Suppressor macrophage treated with lipopolysaccharide for 1 hour (primary cell): ENCODE measurements at places on chromosomes 3 and 15.

DNA sequence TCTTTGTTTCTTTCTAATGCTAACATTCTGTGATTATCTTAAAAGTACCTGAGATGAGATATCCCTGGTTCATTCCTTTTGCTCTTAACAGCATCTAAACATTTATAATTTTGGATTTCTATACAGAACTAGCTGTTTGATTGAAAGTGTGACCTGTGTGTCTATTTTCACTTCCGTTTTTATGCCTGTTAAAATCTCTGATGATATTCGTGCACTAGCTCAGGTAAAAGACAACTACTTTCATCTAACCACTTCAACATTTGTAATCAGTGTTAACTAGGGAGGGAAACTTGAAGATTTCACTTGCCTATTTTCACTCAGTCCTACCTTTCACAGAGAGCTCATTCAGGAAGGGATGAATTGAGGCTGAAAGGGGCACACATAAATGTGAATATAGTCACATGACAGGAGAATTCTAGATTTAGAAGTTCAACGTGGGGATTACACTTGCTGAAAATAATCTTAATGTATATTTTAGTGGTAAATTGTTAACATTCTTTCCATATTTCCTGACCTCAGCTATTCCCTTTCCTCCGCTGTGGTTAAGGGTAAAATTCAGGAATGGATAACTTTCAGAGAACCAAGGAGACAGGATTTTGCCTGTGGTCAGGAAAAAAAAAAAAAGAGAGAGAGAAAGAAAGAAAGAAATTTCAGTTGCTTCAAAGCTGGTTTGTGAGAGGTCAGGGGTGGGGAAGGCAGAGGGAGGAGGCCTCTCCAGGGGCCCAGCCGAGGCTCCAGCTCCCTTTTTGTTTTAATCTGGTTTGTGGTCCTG is 159.8 kb upstream of the TSC22D2 start:
- DNase-seq = no peak

- DNase-seq = peak; percentile 70
Measured at GRCh38 chr15:60328852-60329443, 68.8 kb downstream of the ANXA2 start.

DNA sequence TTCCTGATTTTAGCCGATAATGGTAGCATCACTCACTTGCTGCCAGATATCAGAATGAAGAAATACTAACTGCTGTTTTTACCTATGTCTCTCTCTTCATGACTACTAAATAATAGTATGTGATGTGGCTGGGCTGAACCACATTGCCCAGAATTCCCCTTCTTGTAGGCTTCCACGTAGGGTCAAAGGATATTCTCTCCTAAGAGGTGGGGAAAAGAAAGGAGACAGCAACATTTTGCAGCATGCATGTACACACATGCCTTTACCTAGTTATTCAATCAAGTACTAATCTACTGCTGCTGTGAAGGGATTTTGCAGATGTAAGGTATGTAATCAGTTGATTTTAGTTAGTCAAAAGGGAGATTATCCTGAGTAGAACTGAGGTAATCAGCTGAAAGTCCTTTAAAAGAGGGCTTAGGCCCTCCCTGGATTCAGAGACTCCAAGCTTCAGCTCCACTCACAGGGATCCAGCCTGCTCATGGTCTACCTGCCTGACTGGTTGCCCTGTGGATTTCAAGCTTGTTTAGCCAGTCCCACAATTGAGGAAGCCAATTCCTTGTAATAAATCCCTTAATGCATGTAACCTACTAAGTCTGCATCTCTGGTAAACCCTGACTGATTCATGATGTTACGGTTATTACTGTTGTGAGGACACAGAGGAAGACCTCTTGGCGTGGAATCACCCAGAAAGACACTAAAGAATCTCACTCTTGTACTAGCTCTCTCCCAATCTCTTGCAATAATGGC is 20.4 kb downstream of the PLD1 start:
- no peak for DNase-seq

DNA sequence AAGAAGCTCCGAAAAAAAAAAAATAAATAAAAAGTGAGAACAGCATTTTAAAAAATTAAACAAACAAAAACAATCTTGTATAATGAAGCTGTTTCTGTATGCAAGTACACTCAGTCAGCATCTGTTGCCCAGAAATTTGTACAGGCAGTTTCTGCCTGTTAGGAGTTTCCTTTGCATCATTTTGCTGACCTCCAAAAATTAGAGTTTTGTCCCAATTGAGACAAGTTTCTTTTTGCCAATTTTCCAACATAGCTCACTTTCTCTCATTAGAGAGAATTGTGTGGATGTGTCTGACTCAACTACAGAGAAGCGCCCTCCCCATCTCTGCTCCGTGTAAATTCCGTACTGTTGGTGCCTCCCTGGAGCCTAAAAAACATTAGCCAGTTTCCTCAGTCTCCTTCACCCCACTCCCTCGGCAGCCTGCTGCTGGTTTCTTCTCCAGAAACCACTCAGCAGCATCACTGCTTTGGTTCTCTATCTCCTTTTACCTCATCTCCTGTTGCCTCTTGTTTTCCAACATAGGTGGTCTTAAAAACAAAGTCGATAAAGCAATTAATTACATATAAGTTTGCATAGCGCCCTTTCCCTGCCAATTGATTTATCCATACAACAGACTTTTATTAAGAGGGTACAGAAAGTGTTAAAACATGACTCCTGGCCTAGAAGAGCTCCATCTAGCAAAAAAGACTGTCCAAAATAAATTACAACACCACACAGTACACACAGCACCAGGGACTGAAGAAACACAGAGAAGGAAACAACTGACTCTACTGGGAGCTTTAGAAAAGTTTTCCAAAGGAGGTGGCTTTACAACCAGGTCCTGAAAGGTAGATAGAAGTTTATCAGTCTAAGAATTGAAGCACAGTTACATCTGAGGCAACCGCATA is 286.7 kb downstream of the SHOX2 start:
- DNase-seq = no peak

DNA sequence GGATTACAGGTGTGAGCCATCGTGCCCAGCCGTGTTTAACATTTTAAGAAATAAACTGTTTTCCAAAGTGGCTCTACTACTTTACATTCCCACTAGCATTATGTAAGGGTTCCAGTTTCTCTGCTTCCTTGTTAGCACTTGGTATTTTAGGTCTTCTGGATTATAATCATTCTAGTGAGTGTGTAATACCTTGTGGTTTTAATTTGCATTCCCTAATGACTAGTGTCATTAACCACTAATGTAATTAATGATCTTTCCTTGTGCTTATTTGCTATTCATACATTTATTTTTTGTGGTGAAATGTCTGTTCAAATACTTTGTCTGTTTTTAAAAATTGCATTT is 30.7 kb downstream of the ARIH2 start:
- DNase-seq = no peak

DNA sequence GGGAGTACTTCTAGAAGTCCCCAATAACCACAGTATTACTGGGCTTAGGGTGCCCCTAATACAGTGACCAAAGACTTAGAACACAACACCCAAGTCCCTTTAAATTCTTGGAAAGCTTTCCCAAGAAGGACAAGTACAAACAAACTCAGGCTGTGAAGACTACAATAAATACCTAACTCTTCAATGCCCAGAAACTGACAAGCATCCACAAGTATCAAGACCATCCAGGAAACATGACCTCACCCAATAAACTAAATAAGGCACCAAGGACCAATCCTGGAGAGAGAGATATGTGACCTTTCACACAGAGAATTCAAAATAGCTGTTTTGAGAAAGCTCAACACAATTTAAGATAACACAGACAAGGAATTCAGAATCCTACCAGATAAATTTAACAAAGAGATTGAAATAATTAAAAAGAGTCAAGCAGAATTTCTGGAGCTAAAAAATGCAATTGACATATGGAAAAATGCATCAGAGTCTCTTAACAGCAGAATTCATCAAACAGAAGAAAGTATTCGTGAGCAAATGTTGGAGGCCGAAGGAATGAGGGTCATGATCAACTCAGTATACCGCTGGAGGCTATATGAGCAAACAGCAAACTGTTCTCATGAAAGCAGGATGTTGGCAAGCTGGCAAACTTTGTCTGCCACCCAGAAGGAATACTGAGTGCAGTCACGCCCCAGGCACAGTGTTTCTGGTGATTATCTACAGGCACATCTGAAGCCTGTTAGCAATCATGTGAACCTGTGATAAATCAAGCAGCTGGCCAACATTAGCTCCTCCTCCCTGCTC is 87.0 kb upstream of the NECTIN3 start:
- DNase-seq = no peak

- peak; percentile 51 for DNase-seq
Measured at GRCh38 chr15:52255008-52255407, 40.6 kb downstream of the MYO5C start.

DNA sequence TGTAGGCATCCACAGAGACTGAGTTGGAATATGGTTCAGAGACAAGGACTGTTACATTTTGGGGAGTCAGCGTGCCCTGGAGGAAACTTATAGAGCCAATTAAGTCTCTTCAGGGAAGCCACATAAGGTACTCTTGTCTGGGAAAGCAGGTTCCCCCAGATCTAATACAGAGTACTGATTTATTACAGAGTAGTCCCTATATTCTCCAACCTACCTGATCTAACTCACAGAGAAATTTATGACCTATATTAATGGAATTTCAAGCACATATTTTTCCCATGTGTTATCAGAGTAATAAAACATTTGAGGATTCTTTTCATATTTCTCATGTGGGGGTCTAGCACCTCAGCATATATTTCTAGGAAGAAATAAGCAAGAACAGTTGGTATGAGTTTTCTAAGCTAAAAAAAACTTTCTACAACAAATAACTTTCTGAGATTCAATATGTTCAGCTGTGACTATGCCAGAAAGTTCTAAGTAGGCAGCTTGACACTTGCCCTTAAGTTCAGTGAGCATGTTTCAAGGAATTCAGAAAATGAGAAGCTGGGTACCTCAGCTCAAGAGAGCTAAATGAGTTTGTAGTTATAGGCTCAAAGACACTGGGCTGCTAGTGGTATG is 75.3 kb upstream of the COL8A1 start:
- DNase-seq = no peak

DNA sequence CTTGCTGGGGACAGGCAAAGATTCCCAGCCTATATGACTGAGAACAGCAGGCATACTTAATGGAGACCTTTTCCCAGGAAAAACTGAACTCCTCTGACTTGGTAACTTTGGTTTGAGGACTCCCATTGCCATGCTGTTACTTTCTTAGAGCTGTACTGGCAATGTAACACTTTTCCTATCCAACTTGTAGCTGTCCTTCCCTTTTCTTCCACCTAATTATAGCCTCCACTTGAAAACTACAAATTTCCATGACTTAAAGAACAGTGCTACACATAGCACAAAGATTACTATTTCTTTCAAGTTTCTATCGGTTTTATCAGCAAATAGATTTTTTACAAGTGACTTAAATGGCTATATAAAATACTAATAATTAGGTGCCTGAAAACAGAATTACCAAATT is 116.9 kb downstream of the GSK3B start:
- no peak for DNase-seq

- DNase-seq = peak; percentile 24
Measured at GRCh38 chr3:39809181-39809994, at the start of gene MYRIP. MYRIP (plus strand) TSS chr3:39809609; CDS start chr3:39900817, 91,208 bp downstream.

- no peak for DNase-seq
Measured at GRCh38 chr3:118348169-118348557, 686.5 kb downstream of the IGSF11 start.

DNA sequence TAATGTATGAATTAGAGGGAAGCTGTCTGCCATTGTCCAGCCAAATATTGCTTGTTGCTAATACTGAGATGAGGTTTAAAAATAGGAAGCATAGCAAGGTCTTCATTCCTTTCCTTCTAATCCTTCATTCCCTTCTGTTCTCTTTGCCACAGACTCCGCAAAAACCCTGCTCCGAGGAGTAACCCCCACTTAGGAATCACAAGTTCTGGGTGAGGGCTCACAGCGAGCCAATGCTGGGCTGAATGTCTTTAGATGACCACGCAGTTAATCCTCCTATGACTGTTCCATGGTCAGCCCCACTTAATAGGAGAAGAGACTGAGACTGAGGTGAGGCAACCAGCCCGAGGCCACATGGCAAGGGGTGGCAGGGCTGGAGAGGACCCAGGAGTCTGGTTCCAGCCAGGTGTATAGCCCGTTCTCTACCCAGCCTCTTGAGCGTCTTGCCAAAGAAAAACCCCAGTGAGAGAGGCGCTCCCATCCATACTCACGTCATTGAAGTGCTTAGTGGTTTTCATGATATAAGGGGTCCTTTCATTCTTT is 44.9 kb upstream of the CTSH start:
- DNase-seq = no peak

DNA sequence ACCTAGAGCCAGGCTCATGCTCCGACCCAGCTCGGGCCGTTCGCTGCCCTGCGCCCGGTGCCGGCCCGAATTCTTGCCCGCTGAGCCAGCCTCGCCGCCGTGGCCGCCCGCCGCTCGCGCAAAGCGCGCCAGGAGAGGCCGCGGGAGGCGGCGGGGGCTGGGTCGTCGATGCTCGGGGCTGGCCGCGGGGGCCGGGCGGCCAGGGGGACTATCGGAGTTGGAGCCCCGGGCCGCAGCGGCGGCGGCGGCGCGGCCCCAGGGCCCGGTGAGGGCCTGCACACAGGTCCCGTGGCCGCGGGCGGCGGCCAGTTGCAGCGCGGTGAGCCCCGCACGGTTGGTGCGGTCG is 1.1 kb downstream of the ANKRD63 start:
- DNase-seq = no peak

GRCh38 chr15:98410328-98410727 is 238.0 kb upstream of the IGF1R start:
- DNase-seq = no peak

- no peak for DNase-seq
Measured at GRCh38 chr3:53764026-53764775, 82.0 kb downstream of the CHDH start.

GRCh38 chr15:42035435-42035761 is 14.6 kb upstream of the PLA2G4E start:
- peak; percentile 66 for DNase-seq

- DNase-seq = no peak
Measured at GRCh38 chr3:132488151-132488550, 70.8 kb downstream of the DNAJC13 start.

- DNase-seq = no peak
Measured at GRCh38 chr3:184539801-184540435, 21.7 kb upstream of the EPHB3 start.

DNA sequence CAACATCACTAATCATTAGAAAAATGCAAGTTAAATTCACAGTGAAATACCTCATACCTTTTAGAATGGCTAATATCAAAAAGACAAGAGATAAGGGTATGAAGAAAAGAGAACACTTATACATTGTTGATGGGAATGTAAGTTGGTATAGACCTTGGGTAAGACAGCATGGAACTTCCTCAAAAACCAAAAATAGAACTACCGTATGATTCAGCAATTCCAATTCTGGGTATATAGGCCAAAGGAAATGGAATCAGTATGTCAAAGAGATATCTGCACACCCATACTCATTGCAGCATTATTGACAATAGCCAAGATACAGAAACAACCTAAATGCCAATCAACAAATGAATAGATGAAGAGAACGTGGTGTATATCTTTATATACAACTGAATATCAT is 166.8 kb upstream of the LRRN1 start:
- peak; percentile 61 for DNase-seq

DNA sequence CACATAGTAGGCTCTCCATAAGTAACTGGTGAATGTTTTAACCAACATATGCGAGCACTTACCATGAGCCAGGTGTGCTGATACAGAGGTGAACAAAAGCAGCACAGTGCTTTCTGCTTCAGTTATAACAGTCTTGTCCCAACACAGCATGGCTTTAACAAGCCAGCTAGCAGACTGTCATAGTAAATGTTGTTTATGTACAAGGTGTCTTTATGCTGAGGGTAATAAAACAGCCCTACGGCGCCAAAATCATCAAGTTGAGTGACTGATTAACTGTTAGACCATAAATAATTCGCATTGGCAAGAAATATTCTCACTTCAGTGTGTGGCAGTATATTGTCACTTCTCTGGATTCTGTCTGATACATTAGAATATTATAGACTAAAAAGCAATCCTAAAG is 646.0 kb upstream of the CFAP20DC start:
- no peak for DNase-seq

- DNase-seq = no peak
Measured at GRCh38 chr3:76078101-76078500, 292.8 kb upstream of the ZNF717 start.
